HTR-8/SVneo (cell line): ENCODE measurements at places on chromosomes 3 and 15.

- DNase-seq, result no peak
Observed at GRCh38 chr3:135706758-135707375, 258.7 kb upstream of the PPP2R3A start.

GRCh38 chr3:120442975-120443517, 7.7 kb downstream of the FSTL1 start:
- DNase-seq, result no peak

DNA sequence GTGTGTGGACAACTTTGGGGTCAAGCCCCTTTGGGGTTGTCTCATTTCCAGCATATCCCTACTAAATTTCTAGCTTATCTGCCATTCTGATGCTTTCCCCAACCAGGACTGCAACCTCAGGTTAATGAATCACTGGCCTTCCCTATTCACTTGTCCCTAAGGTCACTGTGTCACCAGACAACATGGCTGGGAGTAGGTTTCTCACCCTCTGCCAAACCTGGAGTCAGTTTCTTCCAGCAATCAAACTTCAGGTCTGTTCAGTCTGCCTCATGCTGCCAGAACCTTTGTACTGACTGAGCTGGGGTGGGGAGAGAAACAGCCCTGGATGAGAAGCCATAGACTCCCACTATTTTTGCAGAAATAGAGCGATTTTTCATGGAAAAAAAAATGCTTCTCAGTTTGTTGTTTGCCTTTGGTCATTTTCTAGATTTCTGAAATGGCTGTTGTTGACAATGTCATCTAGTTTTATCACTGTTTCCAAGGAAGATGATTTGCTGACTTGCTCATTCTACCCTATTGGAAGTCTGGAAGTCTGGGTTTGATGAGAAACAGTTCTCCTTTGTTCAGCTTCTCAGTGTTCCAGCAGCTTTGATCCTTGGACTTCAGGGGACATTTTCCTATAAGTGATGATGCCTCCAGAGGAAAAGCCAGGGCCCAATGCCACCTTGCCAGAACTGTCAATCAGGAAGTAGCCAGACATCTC, 74.8 kb upstream of the IL12A start:
- DNase-seq, result no peak

GRCh38 chr3:133113526-133113925, 75.3 kb downstream of the TMEM108 start:
- no peak for DNase-seq

- no peak for DNase-seq
Observed at GRCh38 chr15:91795235-91795634, 58.3 kb upstream of the SLCO3A1 start.
